ENCODE measurements at places on chromosomes 12 and 14.
A peak's percentile ranks its signal among the peaks of the same experiment; 100 is the strongest.

- DNase-seq = no peak
These were observed 51.0 kb upstream of the NR1H4 start for GRCh38 chr12:100422646-100423045.

GRCh38 chr12:96571101-96571862 is 81.9 kb downstream of the CFAP54 start:
- DNase-seq = no peak

- DNase-seq = no peak
These were observed 222.0 kb upstream of the CPNE8 start for GRCh38 chr12:39127401-39127800.

GRCh38 chr12:19474147-19474546 is 34.9 kb downstream of the AEBP2 start:
- DNase-seq = no peak

DNA sequence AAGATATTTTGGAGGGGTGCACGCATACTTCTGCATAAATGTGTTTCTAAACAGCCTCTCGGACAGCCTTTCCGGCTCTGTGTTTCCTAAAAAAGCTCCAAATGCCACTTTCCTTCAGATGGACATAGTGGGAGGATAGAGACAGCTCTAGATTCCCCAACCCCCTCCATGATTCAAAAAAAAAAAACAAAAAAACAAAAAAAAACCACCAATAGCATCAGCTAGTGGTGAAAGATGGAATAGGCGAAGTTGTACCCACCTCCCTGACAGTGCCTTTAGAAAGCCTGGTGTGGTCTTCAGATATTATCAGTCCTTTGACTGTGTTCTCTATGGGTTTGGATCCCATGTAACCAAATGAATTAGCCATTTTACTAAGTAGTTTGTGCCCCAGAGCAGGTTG is 94.1 kb downstream of the PHETA1 start:
- no peak for DNase-seq

- no peak for DNase-seq
These were observed at the start of gene C3AR1 for GRCh38 chr12:8065991-8066594. TSS of gene C3AR1 (minus strand) at chr12:8066359. CDS start at chr12:8060185, 6,174 bp downstream.

- no peak for DNase-seq
These were observed 70.7 kb downstream of the CALM1 start for GRCh38 chr14:90467501-90467900.

DNA sequence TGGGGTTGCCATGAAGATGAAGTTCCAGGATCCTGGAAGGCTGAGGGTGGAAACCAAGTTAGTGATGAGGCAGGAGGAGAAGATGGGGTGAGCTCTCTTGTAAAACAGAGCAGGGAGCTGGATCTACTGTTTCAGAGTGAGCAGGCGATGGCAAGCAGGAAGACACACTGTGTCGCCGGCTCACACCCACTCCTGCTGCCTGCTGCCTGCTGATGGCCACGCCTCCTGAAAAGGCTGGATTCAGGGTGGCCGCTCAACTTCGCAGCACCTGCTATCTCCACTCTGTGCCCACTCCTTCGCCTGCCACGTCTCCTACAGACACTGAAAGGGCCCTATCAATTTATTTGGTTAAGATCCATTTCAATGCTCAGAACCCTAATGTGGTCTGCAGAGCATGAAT is 96.1 kb downstream of the RBM19 start:
- no peak for DNase-seq

GRCh38 chr14:33799705-33800570 is 150.9 kb downstream of the EGLN3 start:
- no peak for DNase-seq

GRCh38 chr12:127381043-127381668 is 885.8 kb upstream of the TMEM132C start:
- peak; percentile 17 for DNase-seq

GRCh38 chr12:74111688-74112360 is 425.8 kb upstream of the ATXN7L3B start:
- DNase-seq = no peak

DNA sequence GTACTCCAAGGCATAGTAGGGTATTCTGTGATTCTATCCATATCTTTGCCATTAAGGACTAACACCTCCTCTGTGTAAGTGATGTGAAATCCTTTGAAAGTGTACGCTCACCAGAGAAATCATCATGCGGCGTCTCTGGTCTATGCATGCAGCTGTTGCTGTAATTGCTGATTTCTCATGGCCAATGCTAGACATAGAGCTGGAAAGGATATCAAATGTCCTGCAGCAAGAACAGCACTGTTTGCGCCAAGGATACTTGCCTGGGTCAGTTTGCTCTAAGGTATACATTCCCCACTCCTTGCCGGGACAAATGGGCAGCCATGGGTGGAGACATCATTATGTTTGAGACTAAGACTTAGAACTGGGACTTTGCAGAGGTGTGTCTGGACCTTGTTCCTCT is 896.4 kb downstream of the BCL11B start:
- no peak for DNase-seq

DNA sequence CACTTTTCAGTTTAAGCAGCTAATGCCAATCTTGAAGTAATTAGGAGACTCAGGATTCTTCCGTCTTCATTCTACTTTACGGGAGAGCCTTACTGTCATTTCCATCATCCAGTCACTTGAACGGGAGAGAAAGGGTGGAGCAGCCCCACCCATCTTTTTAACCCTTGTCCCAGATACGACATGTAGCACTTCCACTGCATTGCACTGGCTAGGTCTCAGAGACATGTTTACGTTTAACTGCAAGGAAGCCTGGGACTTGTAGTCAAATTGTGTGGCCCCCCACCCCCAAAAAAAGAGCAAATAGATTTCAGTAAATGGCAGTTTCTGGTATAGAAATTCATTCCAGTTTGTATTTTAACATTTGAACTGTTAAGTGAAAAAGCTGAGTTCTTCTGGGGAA is 46.1 kb upstream of the SYT1 start:
- no peak for DNase-seq

GRCh38 chr14:97827746-97828145 is 1030.6 kb downstream of the VRK1 start:
- DNase-seq = no peak

DNA sequence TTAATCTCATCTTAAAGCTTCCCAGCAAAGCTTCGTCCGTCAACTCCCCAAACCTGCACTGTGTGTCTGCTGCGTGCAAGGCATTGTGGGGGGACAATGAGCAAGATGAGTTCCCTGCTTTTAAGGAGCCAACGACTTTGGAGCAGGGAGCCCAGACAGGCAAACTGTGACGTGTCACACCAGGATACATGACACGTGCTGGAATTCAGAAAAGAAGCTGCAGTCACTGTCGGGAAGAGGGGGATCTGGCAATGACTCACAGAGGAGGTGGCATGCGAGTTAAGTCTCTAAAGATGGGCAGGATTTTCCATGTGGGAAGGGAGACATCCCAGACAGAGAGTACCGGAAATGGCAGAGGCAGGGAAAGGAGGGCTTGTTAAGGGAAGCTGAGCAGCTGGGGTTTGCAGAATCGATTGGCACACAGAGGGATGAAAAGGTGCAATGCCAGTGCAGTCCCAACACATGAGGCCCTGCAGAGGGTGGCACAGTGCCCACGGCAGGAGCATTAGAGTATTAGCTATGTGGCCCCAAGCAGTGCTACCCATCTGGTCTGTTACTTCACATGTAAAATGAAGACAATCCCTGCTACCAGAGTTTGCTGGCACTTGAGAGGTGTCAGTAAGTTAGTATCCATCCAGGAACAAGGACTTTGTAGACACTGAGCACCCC is 52.9 kb downstream of the SETD3 start:
- DNase-seq = no peak

DNA sequence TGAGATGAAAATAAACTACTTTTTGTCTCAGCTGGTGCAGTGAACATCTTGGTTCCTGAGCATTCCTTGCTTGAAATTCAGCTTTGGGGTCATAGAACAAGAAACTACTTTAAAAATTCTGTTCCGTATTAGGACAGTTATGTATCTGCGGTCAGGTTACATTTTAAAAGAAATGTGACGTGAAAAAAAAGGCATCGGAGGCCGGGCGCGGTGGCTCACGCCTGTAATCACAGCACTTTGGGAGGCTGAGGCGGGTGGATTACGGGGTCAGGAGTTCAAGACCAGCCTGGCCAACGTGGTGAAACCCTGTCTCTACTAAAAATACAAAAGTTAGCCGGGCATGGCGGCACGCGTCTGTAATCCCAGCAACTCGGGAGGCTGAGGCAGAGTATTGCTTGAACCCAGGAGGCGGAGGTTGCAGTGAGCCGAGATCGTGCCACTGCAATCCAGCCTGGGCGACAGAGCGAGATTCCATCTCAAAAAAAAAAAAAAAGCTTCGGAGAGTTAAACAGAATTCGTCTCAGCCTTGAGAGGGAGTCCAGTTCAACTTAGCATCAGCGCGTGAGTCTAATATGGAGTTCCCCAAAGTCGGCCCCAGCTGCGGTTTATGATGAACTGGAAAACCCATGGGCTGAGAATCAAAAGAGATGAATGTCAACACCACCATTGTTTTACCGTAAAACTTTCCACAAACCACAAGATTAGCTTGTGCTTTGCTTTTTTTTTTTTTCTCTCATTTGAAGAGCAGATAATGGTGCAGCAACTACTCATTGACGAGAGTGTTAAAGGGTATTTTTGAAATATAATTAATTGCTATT is 2.1 kb upstream of the SLC2A13 start:
- peak; percentile 40 for DNase-seq

DNA sequence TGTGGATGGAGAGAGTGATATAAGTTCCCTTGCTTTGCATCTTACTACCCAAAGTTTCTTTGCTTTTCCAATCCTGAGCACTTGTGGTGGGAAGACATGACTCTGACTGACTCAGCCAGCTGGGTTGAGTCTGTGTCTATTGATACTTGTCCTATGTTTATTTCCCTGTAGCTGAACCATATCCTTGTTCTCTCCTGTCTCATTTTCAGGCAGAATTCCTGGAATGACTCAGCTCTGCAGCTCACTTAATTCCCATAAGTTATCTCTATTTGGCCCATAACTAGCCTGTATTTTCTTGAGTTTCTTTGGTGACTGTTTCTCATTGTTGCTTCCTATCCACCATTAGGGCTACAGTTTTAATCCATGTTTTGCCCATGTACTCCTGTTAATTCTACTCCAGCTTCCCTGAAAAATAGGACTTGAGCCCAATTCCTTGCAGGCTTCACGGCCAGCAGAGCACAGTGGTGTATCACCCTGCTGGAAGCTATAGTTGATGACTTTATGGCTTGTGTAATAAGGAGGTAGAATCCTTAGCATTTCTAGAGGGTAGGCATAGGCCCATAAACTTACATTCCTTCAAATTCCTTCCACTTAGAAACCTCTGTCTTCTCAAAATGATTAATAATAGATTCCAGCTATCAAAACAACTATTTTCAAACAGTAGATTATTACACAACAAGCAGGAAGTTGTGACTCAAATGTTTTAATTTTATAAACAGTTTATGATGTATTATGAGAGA is 183.1 kb downstream of the TMTC3 start:
- DNase-seq = no peak

GRCh38 chr12:124855275-124855957 is 8.2 kb downstream of the SCARB1 start:
- DNase-seq = no peak

GRCh38 chr14:99790978-99791376 is 2.2 kb upstream of the EML1 start:
- no peak for DNase-seq

- no peak for DNase-seq
These were observed 250.5 kb upstream of the FKBP4 start for GRCh38 chr12:2544230-2544629.

DNA sequence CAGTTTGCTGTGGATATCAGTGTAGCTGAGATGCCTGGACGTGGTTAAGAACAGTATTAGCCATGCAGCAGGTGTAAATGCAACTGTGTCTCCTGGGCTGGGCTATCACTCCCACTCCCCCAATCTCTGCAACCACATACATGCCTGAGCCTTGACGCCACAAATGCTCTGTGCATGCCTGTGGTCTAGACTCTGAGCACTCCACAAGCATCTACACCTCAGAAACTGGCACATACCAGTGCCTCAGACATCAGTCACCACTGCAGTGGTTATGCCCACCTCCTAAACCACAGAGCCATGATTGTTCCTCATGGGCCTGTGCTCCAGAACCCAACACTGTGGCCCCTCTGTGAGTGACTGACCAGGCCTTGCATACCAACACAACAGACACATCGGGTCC is 226.8 kb upstream of the ALG10 start:
- DNase-seq = no peak

- DNase-seq = no peak
These were observed 1076.7 kb downstream of the TMTC2 start for GRCh38 chr12:83763425-83763824.

- no peak for DNase-seq
These were observed 4.4 kb upstream of the ZNF839 start for GRCh38 chr14:102315121-102315520.

DNA sequence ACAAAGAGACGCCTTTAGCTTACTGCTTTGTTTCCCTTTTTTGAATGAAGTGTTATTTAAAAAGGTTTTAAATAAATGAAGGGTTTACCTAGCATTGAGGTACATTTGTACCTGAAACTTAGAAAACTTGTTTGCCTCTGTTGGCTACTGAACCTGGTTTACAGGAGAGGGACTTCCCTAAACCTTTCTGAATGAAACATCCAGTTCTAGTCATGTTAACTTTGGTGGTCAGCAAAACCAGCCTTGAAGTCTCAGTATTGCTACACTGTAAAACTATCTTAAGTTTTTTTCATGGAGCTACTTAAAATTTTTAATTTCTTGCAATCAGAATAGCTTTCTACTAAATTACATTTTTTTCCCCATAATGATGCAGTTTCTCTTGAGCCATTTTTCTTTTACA is 38.2 kb downstream of the RASSF8 start:
- DNase-seq = no peak

DNA sequence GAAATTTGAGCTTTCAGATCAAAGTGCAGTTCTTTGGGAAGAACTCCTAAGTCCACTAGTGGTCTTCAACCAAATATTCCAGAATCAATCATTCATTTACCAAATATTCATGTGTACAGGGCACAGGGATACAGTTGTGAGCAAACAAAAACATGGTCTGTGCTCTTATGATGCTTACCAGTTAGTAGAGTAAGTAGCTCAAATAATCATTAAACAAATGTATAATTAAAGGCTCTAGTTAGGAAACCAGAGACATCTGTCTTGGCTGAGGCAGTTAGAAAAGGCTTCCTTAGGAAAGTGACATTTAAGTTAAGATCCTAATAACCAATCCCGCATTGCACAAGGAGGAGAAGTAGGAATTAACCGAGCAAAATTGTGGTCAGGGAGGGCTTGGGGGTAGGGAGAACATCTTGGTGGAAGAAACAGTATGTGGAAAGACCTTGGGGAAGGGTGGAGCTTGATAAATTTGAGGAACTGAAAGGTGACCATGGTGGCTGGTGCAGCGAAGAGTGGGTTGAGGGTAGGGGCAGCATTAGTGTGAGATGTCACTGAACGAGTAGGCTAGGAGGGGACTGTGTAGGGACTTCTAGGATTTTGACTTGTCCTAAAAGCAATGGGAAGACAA is 40.0 kb downstream of the PEBP1 start:
- DNase-seq = no peak

All from stimulated activated CD4-positive, alpha-beta T cell treated with anti-CD3 and anti-CD28 coated beads, TNF-alpha, amount 100 ng/mL, for 24 hours (primary cell).